ENCODE measurements at places on chromosomes 1 and 21.
A peak's percentile ranks its signal among the peaks of the same experiment; 100 is the strongest.

- peak; percentile 37 for DNase-seq
These were observed 104.1 kb upstream of the HNRNPU start for GRCh38 chr1:244968471-244968871.

- DNase-seq, result no peak
These were observed 165.4 kb upstream of the NBPF11 start for GRCh38 chr1:148317288-148317985.

DNA sequence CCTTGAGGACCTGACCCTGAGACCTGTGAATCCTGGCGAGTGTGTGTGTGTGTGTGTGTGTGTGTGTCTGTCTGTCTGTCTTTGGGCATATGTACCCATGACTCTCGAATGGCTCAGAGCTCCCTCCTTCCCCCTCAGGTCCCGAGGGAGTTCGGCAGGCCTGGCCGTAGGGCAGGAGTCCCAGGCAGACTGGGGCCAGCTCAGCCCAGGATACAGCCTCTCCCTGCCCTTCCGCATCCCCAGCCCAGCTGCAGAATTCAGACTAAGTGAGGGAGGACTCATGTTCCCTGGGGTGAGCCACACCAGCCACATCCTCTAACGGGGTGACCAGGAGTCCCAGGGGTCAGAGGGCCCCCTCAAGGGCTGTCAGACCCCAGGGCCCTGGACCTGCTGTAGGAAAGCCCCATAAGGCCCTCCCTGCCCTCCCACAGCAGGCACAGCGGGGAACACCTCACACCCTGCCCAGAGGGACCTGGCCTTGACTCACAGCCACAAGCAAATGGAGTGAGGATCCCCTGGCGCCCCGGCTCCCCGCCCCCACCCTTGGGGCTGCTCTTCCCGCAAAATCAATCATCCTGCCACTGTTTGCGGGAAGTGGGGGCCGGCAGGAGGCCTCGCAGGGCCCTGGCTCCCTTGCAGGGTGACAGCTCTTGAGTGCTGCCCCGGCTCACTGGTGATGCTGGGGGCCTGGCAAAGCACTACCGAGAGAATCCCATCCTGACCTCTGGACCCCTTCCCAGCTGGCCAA lies 101.7 kb upstream of the CASZ1 start:
- DNase-seq, result no peak

DNA sequence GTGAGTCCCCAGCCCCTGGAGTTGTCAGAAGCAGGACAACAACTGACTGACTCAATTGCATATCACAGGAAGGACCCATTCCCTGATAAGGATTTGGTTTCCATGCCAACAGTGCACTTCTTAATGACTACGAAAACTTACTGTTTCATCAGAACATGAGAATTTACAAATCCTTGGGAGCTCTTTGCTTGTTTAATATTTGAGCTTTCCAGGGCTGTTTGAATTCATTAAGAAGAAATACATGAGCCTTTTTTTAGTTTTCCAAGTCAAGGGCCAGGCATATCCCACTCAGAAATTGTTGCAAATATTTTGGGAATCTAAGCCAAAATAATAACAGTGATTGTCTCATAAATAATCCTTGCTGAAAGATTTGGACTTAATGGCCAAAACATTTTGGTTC lies 27.2 kb upstream of the COL24A1 start:
- DNase-seq, result peak; percentile 40

DNA sequence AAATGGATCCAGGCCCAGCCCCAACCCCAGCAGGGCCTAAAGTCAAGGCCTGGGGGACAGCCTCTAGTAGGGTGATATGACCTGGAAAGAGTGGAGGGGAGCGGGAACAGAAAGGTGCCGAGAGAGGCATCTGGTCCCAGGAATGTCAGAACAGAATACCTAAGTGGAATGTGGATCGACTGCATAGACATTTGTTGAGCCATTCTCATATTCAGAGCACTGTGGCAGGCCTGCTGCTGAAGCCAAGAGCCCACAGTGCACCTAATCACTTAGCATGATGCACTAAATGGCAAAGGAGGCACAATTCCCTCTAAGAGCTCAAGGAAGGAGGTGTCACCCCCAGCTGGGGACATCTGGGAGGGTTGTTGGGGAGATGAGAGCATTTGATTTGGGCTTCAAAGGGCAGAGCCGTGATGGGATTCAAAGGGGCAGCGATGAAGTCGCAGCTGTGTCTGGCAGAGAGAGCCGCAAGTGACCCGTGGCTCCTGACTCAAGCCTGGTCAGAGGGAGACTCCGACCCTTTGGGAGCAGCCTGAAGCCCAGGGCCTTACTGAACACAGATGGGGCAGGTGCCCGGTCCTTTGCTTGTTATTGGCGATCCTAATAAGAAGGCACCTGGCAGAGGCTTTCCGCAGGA lies 8.6 kb upstream of the PKP1 start:
- DNase-seq, result no peak

DNA sequence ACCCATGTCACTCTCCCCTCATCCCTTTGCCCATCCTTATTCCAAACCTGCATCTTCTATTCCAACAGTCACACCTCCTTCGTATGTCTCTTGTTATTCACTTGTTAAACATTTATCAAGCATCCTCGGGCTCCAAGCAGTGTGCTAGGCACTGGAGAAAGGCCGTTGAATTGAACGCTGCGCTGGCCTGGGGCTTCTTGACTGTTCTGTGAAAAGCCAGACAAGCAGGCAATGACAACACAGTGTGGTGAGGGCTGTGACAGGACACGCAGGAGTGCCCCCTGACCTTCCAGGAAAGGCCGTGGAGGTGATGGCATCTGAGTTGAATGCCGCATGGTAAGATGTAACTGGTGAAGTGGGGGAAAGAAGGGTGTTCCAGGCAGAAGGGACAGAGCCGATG lies 19.2 kb downstream of the ETV3 start:
- DNase-seq, result no peak

GRCh38 chr1:67601539-67601938 lies 83.5 kb upstream of the GADD45A start:
- no peak for DNase-seq

GRCh38 chr1:220905650-220906560 lies 26.7 kb downstream of the HLX start:
- no peak for DNase-seq
